Regular cardiac myocyte (primary cell): ENCODE measurements at places on chromosomes 2 and 18. TPM values are rescaled to one million over a fixed set of nuclear protein-coding genes. Genes with fewer than 3 reads are reported as not detected.

HOXD12 gene
- total RNA-seq, result not detected in 2 replicates

SNTG2 gene
- 0.28 and 1.3 TPM in 2 replicates for total RNA-seq

USP37 gene
- 13.4 and 18.9 TPM in 2 replicates for total RNA-seq

MREG gene
- total RNA-seq, result 2.1 and 4.5 TPM in 2 replicates

RAB6C gene
- total RNA-seq, result under 0.01 TPM in 1 of 2 replicates, not detected in the other

KIF5C gene
- 0.28 and 0.38 TPM in 2 replicates for total RNA-seq

SPATA3 gene
- total RNA-seq, result not detected in 2 replicates
